ENCODE measurements at places on chromosomes 11 and 22.

- DNase-seq: no peak
Observed at GRCh38 chr22:21634081-21634480, 1.5 kb downstream of the CCDC116 start.

- DNase-seq: peak; percentile 74
Observed at GRCh38 chr11:45025716-45026492, 75.2 kb upstream of the TP53I11 start.

DNA sequence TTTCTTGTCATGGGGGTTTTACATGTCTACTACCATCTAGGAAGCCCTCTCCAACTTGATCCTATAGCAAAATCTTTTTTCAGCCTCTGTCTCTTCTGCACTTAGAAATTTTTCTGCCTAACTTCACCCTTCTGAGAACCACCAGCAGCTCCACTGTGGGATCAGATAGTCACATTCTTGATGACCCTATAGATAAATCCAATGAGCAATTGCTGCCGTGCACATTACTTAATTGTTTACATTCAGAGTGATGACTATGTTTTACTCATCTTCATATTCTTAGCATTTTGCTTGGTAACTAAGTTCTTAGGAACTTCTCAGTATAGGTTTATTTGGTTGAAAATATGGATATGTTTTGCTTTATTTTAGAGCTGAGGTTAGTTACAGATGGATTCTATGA is 12.4 kb upstream of the ETS1 start:
- peak; percentile 42 for DNase-seq

DNA sequence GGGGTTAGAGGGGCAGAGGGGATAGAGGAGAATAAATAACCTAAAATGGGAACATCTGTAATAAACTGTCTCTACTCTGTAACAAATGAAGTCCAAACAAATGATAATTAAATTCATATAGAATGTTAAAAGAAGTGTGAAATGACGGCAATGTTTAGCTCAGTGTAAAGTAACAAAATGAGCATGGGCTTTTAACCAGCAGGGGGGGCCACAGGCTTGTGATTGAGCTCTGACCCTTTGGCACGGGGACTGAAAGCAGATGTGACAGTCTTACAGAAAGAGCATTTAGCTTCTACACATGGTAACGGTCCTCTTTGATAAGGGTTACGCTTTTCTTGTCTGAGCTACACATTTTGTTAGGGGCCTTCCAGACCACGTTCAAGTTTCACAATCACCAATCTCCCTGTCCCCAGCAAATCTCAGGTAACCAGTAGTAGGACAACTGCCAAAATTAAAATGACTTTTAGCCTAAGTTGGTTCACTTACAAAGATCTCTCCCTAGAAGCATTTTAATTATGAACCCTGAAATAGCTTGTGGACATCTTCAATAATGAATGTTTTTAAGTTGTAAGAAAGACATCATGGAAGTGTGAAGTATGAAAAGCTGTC is 262.5 kb downstream of the DCDC1 start:
- DNase-seq: peak; percentile 0

DNA sequence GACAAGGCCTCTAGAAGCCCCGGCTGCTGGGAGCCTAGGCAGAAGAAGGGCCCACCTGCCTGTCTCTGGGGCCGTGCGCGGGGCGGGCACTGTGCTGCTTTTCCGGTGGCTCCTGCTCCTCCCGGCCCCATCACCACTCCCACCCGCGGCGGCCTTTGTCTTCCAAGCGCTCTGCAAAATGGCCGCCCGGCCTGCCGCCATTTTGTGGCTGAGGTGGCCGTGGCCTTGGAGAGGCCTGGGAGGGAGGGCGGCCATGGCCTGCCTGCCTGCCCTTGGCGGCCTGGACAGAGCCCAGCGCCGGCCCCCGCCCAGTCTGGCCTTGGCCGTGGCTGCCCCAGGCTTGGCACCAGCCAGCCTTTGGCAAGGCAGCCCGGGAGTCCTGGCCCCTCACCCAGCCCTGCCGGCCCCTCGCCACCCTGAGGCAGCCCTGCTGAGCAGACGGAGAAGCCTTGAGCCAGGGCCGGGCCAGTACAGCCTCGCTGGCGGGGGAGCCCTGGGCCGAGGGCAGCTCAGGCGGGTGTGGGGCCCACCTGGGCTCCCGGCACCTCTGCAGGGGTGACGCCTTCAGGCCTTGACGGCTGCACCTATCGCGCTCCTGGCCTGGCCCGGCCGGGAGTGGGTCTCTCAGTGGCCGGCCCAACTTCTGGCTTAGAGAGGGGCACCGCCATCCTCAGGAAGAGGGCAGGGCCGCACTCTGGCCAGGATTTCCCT is 46.0 kb upstream of the PPARA start:
- peak; percentile 49 for DNase-seq

DNA sequence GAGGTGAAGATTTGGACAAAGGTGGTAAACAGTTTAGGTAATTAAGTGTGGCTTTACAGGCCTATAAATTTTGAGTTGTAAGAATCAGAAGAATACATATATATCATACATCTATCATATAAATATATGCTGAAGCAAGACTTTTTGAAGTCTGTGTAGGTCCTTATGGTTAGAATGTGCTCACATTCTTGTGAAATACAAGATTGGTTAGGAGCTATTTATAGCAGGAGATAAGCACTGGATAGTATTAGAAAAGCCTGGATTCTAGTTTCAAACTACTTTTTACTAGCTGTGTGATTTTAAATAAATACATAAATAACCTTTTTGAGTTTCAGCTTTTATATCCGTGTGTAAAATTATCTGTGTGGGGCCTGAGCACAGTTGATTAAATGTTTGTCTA is 42.3 kb downstream of the ANKRD42 start:
- peak; percentile 32 for DNase-seq

DNA sequence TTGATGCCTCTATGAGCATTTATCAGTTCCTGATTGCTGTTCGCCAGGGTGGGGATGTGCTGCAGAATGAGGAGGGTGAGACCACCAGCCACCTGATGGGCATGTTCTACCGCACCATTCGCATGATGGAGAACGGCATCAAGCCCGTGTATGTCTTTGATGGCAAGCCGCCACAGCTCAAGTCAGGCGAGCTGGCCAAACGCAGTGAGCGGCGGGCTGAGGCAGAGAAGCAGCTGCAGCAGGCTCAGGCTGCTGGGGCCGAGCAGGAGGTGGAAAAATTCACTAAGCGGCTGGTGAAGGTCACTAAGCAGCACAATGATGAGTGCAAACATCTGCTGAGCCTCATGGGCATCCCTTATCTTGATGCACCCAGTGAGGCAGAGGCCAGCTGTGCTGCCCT is 2.7 kb downstream of the FEN1 start:
- no peak for DNase-seq

DNA sequence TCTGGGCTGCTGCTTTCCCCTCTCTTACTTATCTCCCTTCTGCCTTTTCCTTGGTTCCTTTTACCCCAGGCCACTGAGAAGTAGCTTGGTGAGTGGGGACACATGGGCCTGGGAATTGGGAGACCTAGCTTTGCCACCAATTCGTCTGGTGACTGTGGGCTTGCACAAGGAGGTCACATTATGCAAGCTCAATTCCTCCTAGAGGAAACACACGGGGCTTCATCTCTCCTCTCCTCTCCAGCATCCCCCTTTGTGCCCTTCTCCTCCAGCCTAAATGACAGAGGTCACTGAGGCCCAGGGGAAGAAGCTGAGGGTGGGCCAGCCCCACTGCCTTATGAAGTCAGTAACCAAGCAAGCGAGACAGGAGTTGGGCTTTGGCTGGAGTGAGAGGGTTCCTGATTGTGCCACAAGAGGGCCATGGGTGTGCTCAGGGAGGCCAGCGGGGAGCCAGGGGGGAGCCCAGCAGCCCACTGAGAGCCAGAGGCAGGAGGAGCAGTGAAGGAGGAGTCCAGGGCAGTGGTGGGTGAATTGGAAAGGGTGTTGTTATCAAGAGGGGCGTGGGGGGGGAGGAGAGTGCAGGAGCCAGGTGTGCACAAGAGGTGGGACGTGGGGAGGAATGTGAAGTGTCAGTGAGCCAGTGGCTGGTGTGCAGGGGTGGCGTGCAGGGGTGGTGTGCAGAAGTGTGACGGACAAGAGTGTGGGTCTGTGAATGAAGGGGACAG is 2.0 kb downstream of the CLCF1 start:
- DNase-seq: no peak

DNA sequence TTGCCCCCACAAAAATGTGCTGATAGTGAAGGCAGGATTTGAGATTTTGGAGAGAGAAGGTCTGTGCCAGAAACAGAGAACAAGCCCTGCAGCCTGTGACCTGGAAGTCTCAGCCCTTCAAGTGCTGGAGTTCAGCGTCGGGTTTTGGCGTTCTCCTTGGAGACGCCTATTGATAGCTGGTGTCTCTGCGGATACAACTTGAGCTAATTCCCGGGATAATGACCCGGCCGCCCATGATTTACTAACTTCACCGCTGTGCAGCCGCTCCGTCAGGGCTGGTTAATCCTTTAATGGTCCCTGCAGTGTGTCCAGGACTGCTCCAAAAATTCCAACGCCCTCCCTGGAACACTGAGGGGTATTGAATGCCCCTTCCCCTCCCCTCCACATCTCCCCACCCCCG is 76.6 kb downstream of the WT1 start:
- no peak for DNase-seq

GRCh38 chr11:12983336-12983735 is 25.8 kb upstream of the RASSF10 start:
- DNase-seq: no peak

- no peak for DNase-seq
Observed at GRCh38 chr11:3036419-3036818, 20.8 kb downstream of the CARS1 start.

- DNase-seq: no peak
Observed at GRCh38 chr11:78318321-78319114, 99.1 kb downstream of the GAB2 start.

DNA sequence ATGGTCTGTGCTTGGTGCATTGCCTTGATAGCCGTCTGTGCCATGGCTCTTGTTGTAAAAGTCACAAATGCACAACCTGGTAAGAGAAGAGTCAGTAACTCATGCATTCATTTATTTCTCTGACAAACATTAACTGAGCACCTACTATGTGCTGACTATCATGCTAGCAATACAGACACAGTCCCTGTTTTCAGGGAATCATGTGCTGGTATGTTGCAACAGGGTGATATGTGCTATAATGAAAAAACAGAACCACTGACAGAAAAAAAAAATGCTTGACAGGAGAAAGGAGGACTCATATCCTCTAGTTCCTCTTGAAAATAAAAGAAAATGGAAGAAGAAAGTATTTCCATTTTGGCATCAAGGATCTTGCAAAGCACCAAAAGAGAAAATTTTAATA is 34.5 kb upstream of the RAPSN start:
- DNase-seq: no peak

GRCh38 chr11:43516316-43516850 is 157.7 kb downstream of the TTC17 start:
- no peak for DNase-seq

- no peak for DNase-seq
Observed at GRCh38 chr22:45563362-45564040, 60.8 kb downstream of the FBLN1 start.

GRCh38 chr11:7031471-7031871 is 11.2 kb downstream of the NLRP14 start:
- DNase-seq: no peak

- DNase-seq: no peak
Observed at GRCh38 chr11:67227726-67228125, 38.5 kb upstream of the GRK2 start.

DNA sequence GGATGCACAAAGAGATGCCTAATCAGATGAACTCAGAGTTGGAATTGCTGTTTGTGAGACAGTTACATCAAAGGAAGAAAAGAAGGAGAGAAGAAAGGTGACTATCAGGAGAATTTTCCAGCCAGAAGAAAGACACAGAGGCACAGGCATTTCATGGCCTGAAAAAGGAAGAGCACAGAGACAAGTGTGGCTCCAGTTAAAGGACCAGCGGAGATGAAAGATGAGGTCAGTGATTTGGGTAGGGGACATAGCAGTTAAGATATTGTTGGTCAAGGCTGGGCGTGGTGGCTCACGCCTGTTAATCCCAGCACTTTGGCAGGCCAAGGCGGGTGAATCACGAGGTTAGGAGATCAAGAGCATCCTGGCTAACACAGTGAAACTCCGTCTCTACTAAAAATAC is 3.4 kb upstream of the ZNF280A start:
- no peak for DNase-seq

- peak; percentile 29 for DNase-seq
Observed at GRCh38 chr22:37824674-37825641, 1.8 kb downstream of the GALR3 start.

GRCh38 chr11:114058871-114059277 is 637 bp upstream of the ZBTB16 start:
- no peak for DNase-seq

GRCh38 chr11:45934580-45935318 is 12.3 kb downstream of the LARGE2 start:
- DNase-seq: no peak

DNA sequence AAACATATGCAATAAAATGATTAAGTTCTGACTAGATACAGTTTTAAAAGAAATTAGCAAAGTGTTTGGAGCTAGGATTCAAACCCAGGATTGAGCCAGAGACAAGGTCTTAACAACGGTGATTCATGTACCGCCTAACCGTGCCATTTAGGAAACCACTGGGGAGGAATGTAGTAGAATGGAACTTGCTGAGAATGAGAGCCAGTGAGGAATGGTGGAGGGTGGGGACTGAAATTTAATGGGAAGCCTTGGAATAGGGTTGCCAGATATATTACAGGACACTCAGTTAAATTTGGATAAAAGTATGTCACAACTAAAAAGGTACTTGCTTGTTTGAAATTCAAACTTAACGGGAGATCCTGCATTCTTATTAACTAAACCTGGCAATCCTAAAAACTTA is 30.4 kb upstream of the TMEM86A start:
- DNase-seq: no peak

- DNase-seq: peak; percentile 55
Observed at GRCh38 chr22:45534339-45535192, 31.9 kb downstream of the FBLN1 start.

DNA sequence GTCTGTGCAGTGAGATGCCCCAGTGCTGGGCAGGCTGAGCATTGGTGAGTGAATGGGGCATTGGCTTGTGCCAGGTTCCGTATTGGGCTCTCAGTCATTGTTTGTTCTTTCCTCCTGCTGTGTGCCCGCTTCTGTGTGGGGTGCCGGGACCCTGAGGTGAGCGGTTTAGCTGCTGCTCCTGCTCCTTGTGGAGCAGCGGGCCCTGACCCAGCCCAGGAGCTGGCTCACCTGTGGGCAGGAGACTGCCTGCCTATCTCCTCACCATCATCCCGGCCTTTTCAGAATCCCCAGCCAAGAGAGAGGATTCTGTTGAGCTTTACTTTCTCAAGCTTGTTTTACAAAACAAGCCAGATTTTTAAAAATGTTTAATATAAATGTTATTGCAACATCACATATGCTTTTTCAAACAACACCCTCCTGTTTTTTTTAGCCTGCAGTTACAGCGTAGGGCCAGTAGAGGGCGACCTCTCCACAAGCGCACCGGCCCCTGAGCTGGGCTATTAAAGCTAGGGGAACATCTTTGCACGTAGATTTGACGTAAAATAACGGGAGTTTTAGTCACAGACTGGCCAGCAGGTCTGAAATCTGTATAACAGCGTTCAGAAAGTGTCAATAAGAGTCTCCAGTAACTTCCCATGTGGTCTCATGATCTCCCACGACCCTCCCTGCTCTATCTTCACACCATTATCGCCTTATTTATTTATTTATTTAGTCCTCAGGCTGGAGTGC is 25.1 kb upstream of the RELT start:
- peak; percentile 37 for DNase-seq

Data from astrocyte (in vitro differentiated cells and primary cell).